Gastrocnemius medialis (tissue), 4 donors: ENCODE measurements at places on chromosomes 12 and 14. TPM values are rescaled to one million over a fixed set of nuclear protein-coding genes. Genes with fewer than 3 reads are reported as not detected.

The GPR84 gene
- 0.49 TPM for total RNA-seq

DNA sequence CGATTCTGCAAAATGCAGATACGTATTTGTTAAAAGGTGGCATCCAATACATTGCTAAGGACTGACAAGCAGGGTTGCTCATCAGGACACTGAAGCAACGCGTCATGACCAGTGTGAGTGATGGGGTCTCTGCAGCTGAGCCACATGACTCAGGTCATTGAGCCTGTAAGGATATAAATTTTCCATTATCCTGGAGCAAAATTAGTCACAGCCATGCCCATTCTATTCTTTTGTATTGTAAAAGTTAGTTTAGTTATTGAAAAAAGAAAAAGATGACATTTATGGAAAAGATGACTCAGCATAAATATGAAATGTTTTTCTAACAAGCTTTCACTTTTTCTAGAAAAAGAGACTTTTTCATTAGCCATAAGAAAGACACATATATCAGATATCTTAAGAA, 268.0 kb upstream of the TMEM132C start:
- H3K27ac ChIP-seq, result no peak overlapping the region
- H3K36me3 ChIP-seq, result no peaks in the 10 kb centered on the region
- no peaks in the 10 kb centered on the region for H3K27me3 ChIP-seq
- H3K4me3 ChIP-seq, result no peak overlapping the region

GRCh38 chr12:13282861-13283260, 86.3 kb downstream of the EMP1 start:
- no peaks in the 10 kb centered on the region for H3K27me3 ChIP-seq
- H3K27ac ChIP-seq, result no peak overlapping the region
- H3K4me1 ChIP-seq, result no peaks in the 10 kb centered on the region

DNA sequence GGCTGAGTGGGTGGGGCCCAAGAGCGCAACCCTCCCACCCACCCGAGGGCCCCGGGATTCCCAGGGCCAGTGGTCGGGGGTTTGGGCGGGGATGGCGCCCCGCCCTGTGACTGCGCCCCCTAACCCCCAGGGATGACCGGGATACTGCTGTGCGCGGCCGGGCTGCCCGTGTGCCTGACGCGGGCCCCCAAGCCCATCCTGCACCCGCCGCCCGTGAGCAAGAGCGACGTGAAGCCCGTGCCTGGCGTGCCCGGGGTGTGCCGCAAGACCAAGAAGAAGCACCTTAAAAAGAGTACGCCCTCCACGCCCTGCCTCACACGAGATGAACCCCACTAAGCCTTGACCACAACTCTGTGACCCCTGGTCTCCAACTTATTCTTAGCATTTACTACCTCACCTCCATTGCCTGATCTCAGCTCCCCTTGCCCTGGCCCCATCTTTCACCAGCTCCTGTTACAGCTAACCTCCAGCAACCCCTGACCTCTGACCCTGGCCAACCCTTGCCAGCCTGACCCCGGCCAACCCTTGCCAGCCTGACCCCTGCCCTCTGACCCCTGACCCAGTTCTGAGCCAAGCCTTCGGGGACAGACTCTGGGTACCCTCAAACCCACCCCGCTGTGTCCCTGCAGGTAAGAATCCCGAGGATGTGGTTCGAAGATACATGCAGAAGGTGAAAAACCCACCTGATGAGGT, 37.0 kb downstream of the DTX1 start:
- H3K27ac ChIP-seq, result no peak overlapping the region
- no peaks in the 10 kb centered on the region for H3K4me1 ChIP-seq
- H3K27me3 ChIP-seq, result peaks cover 10% of the 10 kb centered on the region
- no peaks in the 10 kb centered on the region for H3K36me3 ChIP-seq
- H3K4me3 ChIP-seq, result no peak overlapping the region
